Stimulated activated CD4-positive, alpha-beta T cell treated with anti-CD3 and anti-CD28 coated beads, Interleukin-2, amount 100 ng/mL, for 4 hours (primary cell): ENCODE measurements at places on chromosomes 4 and X.

DNA sequence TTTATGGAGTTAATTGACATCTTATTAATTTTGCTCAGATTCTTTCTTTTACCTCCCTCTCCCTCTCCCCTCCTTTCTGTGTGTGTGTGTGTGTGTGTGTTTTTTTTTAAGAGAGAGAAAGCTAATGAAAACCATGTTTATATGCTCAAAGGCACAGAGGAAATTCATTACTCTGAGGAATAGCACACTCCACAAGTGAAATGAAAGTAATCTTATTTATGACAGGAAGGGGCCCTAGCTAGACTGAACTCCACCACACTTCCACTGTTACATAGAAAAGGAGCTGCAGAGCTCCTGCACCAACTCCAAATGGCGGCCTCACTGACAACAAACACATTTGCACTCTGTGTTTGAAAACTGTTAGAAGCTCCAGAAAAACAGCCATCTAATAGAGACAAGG is 150.6 kb downstream of the RASL11B start:
- no peak for DNase-seq

GRCh38 chrX:150766351-150767044 is 73.3 kb downstream of the MTMR1 start:
- DNase-seq = no peak

- no peak for DNase-seq
These were observed 1216.8 kb upstream of the PABPC4L start for GRCh38 chr4:135418353-135418752.

- no peak for DNase-seq
These were observed 49.6 kb downstream of the DACH2 start for GRCh38 chrX:86197815-86198214.

DNA sequence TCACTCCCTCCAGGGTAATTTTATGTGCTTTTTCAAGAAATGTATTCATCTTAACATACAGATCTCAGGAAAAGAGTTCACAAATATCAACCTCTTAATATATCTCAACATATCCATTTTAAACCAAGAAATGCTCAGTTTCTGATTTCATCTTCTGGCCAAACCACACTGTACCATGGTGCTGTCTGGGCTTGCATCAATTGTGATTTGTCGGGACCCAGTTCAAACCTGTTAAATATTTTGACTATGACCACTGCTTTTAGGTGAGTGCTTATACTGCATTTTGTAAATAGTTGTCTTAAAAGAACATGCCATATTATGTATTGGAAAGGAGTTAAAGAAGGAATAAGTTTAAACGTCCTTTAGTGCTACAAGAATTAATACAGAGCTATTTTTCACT is 352.1 kb downstream of the SPOCK3 start:
- no peak for DNase-seq

- DNase-seq = no peak
These were observed 33.0 kb downstream of the NAT8L start for GRCh38 chr4:2091990-2092668.

DNA sequence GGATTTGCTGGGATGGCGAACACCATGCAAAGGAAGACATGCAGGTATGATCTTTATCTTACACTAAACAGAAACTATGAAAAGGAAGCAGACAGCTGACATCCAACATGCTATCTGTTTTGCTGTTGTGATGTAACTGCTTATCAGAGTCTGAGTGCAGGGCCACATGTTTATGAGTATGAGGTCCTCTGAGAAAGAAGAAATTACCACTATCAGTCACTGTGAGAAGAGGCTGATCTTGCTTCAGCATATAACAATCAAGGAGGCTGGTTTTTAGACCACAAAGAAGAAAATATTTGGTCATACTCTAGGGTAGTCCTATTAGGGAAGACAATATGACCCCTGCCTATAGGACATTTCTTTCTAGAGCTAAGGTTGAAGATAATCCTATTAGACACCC is 18.5 kb downstream of the CLGN start:
- DNase-seq = no peak

- no peak for DNase-seq
These were observed 113.4 kb downstream of the BCOR start for GRCh38 chrX:39984191-39984956.

DNA sequence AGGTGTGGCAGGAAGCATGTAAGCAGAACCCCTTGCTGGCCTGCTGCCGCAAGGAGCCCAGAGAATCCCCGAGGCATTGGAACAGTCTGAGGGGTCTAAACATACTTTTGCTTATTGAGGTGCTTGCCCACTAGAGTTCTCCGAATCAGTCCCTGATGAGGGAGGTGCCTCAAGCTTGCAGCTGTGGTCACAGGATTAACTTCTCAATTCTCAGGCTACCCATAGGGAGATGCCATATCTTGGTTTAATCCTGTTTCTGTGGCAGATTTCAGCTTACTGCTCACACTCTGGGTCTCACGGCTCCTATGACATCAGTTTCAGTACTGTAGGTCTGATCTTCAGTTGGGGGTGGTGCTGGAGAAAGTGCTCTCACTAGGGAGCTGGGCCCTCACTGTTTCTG is 39.9 kb downstream of the CCNG2 start:
- DNase-seq = no peak

DNA sequence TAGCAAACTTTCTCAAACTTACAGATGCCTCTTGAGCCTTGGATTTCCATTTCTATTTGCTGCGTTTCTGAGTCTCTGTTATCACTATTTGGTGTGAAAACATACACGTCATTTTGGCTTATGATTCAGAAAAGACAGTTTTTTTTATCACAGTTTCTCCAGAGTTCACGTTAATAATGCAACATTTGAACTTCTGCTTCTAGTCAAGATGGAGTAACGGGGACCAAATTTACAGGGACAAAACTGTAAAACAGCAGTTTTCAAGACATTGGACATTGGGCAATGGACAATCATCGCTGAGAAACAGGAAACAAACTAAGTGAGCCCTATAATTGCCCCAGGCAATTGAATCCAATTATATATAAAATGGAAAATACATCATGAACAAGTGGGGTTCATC is 36.2 kb upstream of the TASL start:
- DNase-seq = no peak

- DNase-seq = no peak
These were observed 6.4 kb upstream of the SLC10A6 start for GRCh38 chr4:86855572-86855971.

DNA sequence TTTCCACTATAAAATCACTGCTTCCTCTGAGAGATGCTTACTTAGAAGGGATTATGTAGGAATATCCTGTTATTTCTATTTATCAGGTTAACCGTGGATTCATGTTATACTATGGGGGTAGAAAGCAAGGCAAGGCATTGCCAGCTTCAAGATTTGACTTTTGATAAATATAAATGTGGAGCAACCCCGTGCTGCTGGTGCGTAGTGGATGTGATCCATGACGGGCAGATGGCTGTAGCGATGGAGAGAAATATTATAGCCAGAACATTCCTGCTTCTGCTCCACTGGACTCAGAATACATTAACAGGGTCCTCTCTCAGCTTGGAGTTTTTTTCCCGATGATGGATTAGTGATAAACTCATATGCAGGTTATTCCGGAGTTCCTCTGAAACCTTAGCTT is 157.6 kb downstream of the TENM3 start:
- DNase-seq = no peak

- no peak for DNase-seq
These were observed 119.3 kb downstream of the ZNF330 start for GRCh38 chr4:141339966-141340365.

DNA sequence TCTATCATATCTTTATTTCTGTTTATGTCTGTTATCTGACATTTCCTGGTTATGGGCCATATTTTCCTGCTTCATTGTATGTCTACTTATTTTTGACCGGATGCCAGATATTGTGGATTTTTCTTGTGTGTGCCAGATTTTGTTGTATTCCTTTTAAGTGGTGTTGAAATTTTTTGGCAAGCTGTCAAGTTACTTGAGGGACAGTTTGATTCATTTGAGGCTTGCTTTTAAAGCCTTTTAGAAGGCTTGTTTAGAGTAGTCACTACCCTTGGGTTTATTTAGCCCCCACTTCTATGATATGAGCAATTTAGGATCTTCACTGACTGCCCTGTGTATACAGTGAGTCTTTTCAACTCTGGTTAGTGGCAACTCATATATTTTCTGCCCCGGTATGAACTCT is 29.2 kb upstream of the NPY2R start:
- DNase-seq = no peak

- no peak for DNase-seq
These were observed 24.1 kb downstream of the ZCCHC12 start for GRCh38 chrX:118847676-118848075.

- no peak for DNase-seq
These were observed at the start of gene BGN for GRCh38 chrX:153494541-153495361. BGN (plus strand) TSS chrX:153494980; CDS start chrX:153504632, 9,652 bp downstream.

GRCh38 chrX:45164021-45164621 is 36.6 kb downstream of the DIPK2B start:
- DNase-seq = no peak

GRCh38 chrX:153934148-153934761 is 582 bp downstream of the NAA10 start:
- no peak for DNase-seq

- no peak for DNase-seq
These were observed 626 bp downstream of the JADE3 start for GRCh38 chrX:46912603-46913491.

DNA sequence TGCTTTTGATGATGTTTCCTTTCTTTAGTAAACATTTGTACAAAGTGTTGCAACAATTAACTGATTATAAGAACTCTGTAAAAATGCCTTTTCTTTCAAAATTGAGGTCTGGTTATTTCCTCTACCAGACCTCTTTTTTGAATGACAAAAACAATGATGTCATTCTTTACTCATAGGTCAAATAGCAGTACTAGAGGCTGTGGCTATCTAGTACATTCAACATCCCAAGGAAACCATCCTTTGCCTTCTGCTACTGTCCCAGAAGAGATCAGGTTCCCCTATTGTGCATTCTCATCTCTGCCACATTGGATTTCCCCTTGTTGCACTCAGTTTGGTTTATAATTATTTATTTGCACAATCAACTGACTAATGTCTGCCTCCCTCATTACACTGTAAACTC is 19.1 kb upstream of the MAD2L1 start:
- no peak for DNase-seq

- no peak for DNase-seq
These were observed 758.5 kb downstream of the KCTD8 start for GRCh38 chr4:43690116-43690515.

DNA sequence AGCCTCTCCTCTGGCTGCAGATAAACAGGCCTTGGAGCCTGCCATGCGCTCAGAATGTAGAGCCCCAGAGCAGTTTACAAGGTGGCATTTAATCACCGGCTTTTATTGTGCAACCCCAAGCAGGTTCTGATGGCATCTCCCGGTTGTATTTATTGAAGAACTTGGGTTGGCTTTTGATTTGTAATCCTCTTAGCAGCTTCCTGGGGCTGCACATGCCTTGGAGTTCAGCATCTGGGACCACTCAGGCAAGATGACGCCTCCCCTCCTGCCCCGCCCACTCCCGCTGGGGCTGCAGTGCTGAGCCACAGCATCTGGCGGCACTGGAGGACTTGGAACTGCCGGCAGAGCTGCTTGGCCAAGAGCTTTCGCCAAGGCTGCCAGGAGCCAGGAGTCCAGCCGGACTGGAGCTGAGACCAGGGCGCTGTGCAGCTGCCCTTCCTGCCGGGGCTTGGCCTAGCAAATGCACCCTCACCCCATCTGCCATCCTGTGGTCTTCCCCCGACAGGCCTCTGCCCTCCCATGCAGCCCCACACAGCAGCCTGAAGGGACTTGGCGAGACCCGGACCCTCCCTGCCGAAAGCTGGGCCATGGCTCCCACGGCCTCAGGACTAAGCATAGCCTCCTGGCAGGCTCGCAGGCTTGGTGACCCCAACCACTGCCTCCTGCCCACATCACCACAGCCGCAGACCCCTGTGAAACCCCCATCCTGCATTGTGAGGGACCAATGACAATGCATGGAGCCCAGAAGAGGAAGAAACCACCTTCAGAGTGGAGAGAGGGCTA is 5.4 kb downstream of the HTRA3 start:
- DNase-seq = no peak

GRCh38 chr4:24433515-24434214 is 150.7 kb downstream of the DHX15 start:
- no peak for DNase-seq

DNA sequence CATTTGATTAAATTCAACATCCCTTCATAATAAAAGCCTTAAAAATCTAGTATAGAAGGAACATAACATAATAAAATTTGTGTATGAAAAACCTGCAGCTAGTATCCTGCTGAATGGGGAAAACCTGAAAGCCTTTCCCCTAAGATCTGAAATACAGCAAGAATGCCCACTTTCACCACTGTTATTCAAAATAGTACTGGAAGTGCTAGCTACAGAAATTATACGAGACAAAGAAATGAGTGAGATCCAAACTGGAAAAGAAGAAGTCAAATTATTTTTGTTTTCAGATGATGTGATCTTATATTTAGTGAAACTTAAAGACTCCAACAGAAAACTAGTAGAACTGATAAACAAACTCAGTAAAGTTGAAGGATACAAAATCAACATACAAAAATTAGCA is 152.9 kb downstream of the RTL3 start:
- DNase-seq = no peak

DNA sequence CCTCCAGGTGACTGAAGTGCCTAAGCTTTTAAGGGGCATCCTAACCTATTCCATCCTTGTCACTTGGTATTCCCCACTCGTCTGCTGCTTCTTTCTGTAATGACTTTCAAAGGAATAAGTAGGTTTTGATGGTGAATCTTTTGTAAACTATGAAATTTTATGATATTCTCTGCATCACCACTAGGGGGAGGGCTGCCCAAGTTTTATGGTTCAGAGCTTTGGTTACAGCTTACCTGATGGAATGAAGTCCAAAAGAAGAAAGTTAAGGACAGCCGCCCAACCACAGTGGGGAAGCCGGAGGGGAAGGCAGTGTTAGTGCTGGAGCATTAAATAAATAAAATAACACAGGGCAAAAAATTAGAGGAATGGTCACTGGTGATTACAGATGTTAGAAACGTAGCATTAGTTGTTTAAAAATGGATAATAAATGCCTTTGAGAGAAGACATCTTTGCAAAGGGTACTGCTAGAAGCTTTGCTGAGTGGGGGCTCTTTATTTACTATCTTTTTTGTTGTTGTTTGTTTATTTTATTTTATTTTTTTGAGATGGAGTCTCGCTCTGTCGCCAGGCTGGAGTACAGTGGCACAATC is 204.9 kb downstream of the GBA3 start:
- no peak for DNase-seq

DNA sequence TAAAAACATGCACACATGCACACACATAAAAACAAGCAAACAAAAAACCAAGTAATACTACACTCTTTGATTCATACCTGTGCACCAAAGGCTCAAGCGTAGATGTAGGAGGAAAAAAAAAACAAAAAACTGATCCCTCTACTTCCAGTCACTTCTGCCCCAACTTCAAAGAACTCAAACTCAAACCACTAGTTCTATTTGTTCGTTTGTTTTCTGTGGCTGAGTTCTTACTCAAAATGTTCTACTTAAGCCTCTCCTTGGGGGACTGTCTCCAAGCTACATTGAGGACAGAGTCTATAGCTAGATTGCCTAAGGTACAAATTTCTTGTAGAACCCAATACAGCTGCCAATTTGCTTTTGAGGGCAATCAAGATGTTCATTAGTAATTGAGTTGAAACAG is 171.0 kb upstream of the ATOH1 start:
- no peak for DNase-seq

GRCh38 chrX:37786624-37787422 is 7.0 kb downstream of the CYBB start:
- DNase-seq = no peak

GRCh38 chr4:40335525-40335894 is 377 bp downstream of the CHRNA9 start:
- no peak for DNase-seq
